ENCODE measurements at places on chromosomes 7 and 10.

DNA sequence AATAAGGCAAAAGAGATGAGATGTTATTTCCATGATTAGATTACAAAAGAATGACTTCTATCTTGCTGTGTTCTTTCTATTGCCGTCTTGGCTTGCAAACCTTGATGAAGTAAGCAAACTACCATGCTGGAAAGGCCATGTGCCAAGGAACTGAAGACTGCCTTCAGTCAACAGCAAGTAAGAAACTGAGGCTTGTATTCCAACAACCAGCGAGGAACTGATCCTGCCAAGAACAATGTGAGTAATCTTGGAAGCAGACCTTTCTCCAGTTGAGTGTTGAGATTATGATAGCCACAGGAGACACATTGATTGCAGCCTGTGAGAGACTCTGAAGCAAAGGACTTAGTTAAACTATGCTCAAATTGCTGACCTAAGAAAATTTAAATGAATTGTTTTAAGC, 164.6 kb upstream of the GRM3 start:
- no peak for DNase-seq

DNA sequence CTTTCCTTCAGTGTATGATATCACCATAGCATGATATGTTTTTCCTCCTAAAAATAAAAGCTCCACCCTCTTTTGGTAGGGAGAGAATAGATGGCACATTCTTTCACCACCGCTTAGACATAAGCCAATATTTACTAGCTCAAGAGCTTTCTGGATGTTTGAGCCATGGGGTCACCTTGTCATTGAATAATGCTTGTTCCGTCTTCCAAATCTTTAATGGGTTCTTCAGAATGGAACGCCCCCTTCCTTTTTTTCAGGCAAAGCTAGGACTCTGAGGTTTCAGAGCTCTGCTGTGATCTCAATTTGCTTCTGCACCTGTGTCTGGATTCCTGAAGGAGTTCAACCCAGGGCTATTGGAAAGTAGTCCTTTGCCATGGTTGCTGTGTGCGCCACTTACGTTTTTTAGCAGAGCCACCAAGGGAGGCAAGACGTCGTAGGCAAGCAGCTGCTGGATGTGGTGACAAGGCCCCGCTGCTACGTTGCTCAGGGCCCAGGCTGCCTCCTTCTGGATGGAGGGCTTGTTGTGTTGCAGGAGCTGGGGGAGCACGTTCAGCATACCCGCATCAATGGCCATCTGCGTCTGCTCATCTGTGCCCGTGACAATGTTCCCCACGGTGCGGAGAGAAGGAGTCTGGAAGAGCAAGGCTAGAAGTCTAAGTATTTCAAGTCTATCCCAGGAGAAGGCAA, 23.2 kb downstream of the KPNA7 start:
- DNase-seq = no peak

- no peak for DNase-seq
Observed at GRCh38 chr10:102208311-102209035, 17.6 kb upstream of the ELOVL3 start.

DNA sequence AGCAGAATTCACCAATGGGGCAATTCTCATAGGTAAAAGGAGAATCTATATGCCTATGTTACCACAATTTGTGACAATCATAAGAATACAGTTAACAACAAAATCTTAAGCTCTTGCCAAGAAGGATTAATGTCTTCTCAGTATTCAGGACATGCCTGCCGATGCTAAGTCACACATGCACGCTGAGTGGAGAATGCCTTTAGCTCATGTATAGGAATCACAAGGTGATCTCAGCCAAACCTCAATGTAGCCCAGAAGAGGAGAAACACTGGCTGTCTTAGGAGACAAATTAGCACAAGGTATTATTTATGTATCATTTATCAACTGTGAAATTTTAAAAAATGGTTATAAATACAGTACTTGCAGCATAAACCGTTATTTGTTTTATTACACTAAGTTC, 2.7 kb downstream of the HTR7 start:
- DNase-seq = no peak

GRCh38 chr7:47361236-47361635, 220.7 kb downstream of the TNS3 start:
- no peak for DNase-seq

DNA sequence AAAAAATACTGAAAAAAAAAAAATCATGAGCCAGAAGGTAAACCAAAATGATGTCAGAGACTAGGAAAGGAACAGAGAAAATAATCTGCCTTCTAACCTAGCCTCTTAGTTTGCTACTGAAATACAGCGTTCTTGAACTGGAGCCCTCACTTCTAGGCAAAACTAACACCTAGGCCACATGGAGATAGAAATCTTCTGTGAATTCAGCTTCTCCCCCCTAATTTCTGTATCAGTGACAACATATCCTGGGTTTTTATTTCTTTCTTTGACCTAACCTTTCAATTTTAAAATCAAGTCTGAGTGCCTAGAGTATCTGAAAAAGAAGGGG, 100.1 kb upstream of the GLCCI1 start:
- no peak for DNase-seq

DNA sequence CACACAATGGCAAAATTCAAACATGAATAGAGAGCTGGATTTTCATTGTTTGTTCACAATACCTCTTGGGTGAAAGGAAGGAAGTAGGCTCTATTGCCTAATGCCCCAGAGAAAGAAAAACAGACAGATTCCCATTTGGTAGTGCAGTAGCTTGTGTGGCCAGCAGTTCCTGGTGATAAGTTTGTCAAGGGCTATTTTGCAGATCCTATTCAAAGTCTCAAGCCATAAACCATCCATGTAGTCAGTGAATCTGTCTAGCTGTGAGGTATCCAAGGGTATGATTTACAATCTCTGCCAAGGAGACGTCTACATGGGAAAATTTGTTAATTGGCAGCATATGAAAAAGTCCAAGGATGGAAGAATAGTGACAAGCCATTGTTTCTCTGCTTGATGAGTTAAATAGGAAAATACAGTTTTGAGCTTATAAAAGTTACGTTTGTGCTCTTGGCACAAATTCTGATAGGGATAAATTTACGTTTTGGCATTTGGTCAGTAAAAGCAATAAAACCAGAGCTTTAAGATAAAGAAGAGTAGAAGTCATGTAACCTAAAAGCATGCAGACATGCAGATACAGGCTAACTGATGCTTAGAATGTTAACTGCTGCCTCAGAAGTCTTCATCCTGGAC, 269.1 kb downstream of the GATA3 start:
- no peak for DNase-seq

GRCh38 chr10:1217661-1218060, 161.5 kb downstream of the WDR37 start:
- DNase-seq = no peak

GRCh38 chr10:26437637-26438461, at the start of gene APBB1IP:
Gene APBB1IP (plus strand): TSS chr10:26438341. CDS start chr10:26492327, 53,986 bp downstream.
- peak; percentile 36 for DNase-seq

DNA sequence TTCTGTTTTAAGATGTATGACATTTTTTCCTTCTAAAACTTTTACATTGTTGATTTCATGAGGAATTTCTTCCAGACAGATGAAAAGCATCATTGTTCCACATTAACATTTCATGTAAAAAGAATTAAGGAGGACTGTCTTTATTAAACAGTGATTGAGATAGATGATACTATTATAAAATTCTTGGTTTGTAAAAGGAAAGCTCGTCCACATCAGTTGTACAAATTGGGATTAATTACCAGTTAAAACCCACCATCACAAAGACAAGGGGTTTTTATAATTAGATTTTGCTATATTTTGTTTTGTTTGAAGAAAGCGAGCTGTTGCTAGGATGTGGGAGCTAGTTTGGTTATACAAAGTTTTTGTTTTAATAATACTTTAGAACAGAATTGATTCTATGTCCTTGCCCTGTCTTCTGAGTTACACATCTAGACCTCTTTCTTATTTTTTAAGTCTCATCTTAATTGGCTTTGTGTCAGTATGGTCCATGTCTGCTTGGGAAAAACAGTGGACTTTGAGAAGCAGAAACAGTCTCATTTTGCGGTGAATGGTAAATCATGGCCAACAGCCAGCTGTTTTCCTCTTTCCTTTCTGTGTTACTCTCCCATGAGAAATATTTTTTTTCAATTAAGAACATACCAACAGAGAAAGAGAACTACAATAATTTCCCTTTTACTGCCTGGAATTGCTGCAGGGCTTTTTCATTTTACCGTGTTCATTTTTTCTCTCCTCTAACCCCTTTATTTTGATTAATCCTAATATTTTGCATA, 3.2 kb downstream of the TES start:
- no peak for DNase-seq

Data from effector memory CD8-positive, alpha-beta T cell (primary cell).